ENCODE measurements at places on chromosomes 7 and 10. TPM values are rescaled to one million over a fixed set of nuclear protein-coding genes. Genes with fewer than 3 reads are reported as not detected.

SPAG6 gene
- total RNA-seq, result not detected

CTNNA3 gene
- 1.4 TPM for total RNA-seq

DNA sequence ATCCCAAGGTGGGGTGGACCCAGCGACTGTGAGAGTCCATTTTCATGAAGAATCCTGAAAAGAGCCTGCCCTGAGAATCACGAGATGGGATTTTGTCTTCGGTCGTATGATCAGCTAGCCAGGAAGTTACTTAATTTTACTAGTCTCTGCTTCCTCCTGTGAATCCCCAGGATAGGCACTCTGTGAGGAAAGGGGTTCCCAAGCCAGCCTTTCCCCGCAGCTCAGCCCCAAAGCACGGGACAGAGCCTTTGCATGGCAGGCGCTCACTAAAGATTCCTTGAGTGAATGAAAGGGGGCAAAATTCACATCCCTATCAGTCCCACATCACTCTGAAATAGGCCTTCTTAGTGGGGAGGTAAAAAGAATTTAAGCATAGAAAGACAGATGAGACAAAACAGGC, 219.6 kb downstream of the ADARB2 start:
- H3K27ac ChIP-seq, result no peak overlapping the region
- H3K4me1 ChIP-seq, result no peaks in the 10 kb centered on the region
- no peaks in the 10 kb centered on the region for H3K36me3 ChIP-seq
- no peak for DNase-seq
- no peak overlapping the region for H3K4me3 ChIP-seq

GRCh38 chr10:17586821-17587234, 30.3 kb downstream of the HACD1 start:
- no peaks in the 10 kb centered on the region for H3K4me1 ChIP-seq
- no peak overlapping the region for H3K4me3 ChIP-seq
- H3K36me3 ChIP-seq, result no peaks in the 10 kb centered on the region
- H3K27me3 ChIP-seq, result no peaks in the 10 kb centered on the region

DNA sequence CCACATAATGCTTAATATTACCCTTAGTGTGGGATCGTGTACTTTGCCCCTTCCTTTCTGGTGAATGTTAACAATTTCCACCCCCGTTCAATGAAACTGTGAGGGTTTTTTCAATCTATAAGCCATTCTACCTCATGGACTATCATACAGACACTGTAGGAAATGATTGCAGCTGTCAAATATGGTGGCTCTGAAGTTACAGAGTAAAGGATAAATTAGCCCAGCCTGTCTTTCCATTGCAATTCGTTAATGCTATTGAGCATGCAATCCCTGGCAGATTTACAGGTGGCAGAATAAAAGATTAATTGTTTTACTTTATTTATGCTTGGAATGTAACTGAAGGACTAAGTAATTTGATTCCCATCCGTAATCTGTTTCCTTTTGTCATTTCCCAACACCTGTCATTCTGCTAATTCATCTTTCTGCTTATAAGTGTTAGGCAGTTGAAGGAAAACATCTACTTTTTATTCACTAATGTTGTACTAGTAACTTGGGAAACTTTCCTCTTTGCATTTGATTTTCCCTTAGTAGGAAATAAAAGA, 1211.6 kb upstream of the LRRN3 start:
- H3K4me1 ChIP-seq, result no peaks in the 10 kb centered on the region
- H3K36me3 ChIP-seq, result no peaks in the 10 kb centered on the region
- no peaks in the 10 kb centered on the region for H3K27me3 ChIP-seq
- no peak for DNase-seq

GRCh38 chr10:97886286-97886685, 36.6 kb downstream of the GOLGA7B start:
- no peak for DNase-seq
- no peak overlapping the region for H3K4me3 ChIP-seq
- no peaks in the 10 kb centered on the region for H3K4me1 ChIP-seq
- H3K27me3 ChIP-seq, result no peaks in the 10 kb centered on the region
- H3K27ac ChIP-seq, result no peak overlapping the region
- H3K36me3 ChIP-seq, result no peaks in the 10 kb centered on the region

GRCh38 chr7:132077971-132078685, 498.1 kb downstream of the PLXNA4 start:
- H3K36me3 ChIP-seq, result no peaks in the 10 kb centered on the region
- H3K4me3 ChIP-seq, result no peak overlapping the region

Measured in right lobe of liver (tissue), 6 donors.